SK-N-SH (cell line): ENCODE measurements at places on chromosomes 4 and X. TPM values are rescaled to one million over a fixed set of nuclear protein-coding genes. Genes with fewer than 3 reads are reported as not detected.

Gene CT45A10
- polyA plus RNA-seq = not detected in 2 replicates

Gene SPP1
- polyA plus RNA-seq = 0.82 and 1.3 TPM in 2 replicates

Gene UGT2B7
- polyA plus RNA-seq = not detected in 2 replicates

Gene VSIG4
- polyA plus RNA-seq = not detected in 2 replicates

Gene RBMXL3
- not detected in 2 replicates for polyA plus RNA-seq

Gene IL21
- not detected in 2 replicates for polyA plus RNA-seq

Gene OTUD6A
- not detected in 2 replicates for polyA plus RNA-seq

Gene FOXP3
- 0.12 TPM in 1 of 2 replicates, not detected in the other for polyA plus RNA-seq

Gene MAGEA11
- polyA plus RNA-seq = 0.03 and 0.06 TPM in 2 replicates

Gene CLDN34
- polyA plus RNA-seq = not detected in 2 replicates

Gene F8A3
- 0.60 and 1.1 TPM in 2 replicates for polyA plus RNA-seq

Gene NPY2R
- 0.05 TPM in 1 of 2 replicates, not detected in the other for polyA plus RNA-seq

Gene PITX2
- not detected in 2 replicates for polyA plus RNA-seq

Gene NKX3-2
- 0.15 and 0.16 TPM in 2 replicates for polyA plus RNA-seq

Gene EPHA5
- polyA plus RNA-seq = not detected in 2 replicates

Gene TRAM1L1
- polyA plus RNA-seq = 2.4 and 3.0 TPM in 2 replicates

Gene GPRASP2
- 12.3 TPM in 2 replicates for polyA plus RNA-seq

Gene MGAT4D
- polyA plus RNA-seq = not detected in 2 replicates

Gene MAGEH1
- polyA plus RNA-seq = 19.7 and 21.7 TPM in 2 replicates

Gene CD40LG
- polyA plus RNA-seq = not detected in 2 replicates

Gene RPS6KA6
- polyA plus RNA-seq = 1.7 and 2.7 TPM in 2 replicates

Gene ODAPH
- 0.03 and 0.19 TPM in 2 replicates for polyA plus RNA-seq

Gene USP17L21
- not detected in 2 replicates for polyA plus RNA-seq

Gene LRAT
- polyA plus RNA-seq = not detected in 2 replicates

Gene SNX12
- 39.8 and 51.5 TPM in 2 replicates for polyA plus RNA-seq

Gene EDA
- polyA plus RNA-seq = 0.02 and 0.06 TPM in 2 replicates
